ENCODE measurements at places on chromosomes 16 and 17. TPM values are rescaled to one million over a fixed set of nuclear protein-coding genes. Genes with fewer than 3 reads are reported as not detected.
A peak's percentile ranks its signal among the peaks of the same experiment; 100 is the strongest.

The SMTNL2 gene
- total RNA-seq, result 6.3 TPM

The PRR11 gene
- 44.4 TPM for total RNA-seq

The PRAC2 gene
- total RNA-seq, result not detected

The CNTD1 gene
- total RNA-seq, result 0.22 TPM

The MYH1 gene
- total RNA-seq, result not detected

GRCh38 chr17:45923511-45924268 is 29.3 kb downstream of the MAPT start:
- H3K4me1 ChIP-seq, result no peaks in the 10 kb centered on the region
- H3K27me3 ChIP-seq, result no peaks in the 10 kb centered on the region
- peak; percentile 13 for DNase-seq
- no peaks in the 10 kb centered on the region for H3K36me3 ChIP-seq
- H3K27ac ChIP-seq, result no peak overlapping the region

GRCh38 chr16:79573884-79574283 is 26.7 kb downstream of the MAF start:
- no peak overlapping the region for H3K4me3 ChIP-seq
- peaks cover 9% of the 10 kb centered on the region for H3K4me1 ChIP-seq
- no peak for DNase-seq
- H3K27ac ChIP-seq, result no peak overlapping the region
- H3K27me3 ChIP-seq, result no peaks in the 10 kb centered on the region

DNA sequence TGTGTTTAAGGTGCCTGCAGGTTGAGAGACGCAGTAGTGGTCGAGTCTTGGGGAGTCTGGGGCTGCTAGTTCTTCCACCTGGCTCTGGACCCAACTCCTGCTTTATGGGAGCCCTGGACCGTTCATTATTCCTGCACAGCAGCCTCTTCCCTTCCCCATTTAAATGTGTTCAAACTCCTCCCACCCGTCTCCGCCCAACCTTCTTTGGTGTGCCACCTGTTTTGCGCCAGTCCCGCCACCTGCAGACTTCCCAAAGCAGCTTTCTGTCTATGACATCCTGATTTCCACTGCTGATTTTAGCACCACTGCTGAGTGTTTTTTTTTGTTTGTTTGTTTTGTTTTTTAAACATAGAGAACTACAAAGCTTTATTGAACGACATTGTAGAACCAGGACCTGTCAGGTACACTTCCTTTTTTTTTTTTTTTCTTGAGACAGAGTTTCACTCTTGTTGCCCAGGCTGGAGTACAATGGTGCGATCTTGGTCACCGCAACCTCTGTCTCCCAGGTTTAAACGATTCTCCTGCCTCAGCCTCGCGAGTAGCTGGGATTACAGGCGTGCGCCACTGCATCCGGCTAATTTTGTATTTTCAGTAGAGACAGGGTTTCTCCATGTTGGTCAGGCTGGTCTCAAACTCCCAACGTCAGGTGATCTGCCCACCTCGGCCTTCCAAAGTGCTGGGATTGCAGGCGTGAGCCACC is 12.8 kb downstream of the ADORA2B start:
- no peaks in the 10 kb centered on the region for H3K36me3 ChIP-seq
- H3K27ac ChIP-seq, result no peak overlapping the region
- DNase-seq, result no peak

GRCh38 chr16:74740795-74741304 is 33.8 kb downstream of the FA2H start:
- no peaks in the 10 kb centered on the region for H3K27me3 ChIP-seq
- H3K36me3 ChIP-seq, result no peaks in the 10 kb centered on the region
- DNase-seq, result no peak
- no peak overlapping the region for H3K4me3 ChIP-seq

GRCh38 chr16:71460941-71461340 is 1.1 kb downstream of the ZNF23 start:
- no peaks in the 10 kb centered on the region for H3K27me3 ChIP-seq
- no peaks in the 10 kb centered on the region for H3K4me1 ChIP-seq
- DNase-seq, result no peak
- peak overlapping the region; percentile 90 for H3K4me3 ChIP-seq
- H3K36me3 ChIP-seq, result no peaks in the 10 kb centered on the region
- no peak overlapping the region for H3K27ac ChIP-seq

GRCh38 chr16:87822108-87822970 is 47.0 kb downstream of the SLC7A5 start:
- no peaks in the 10 kb centered on the region for H3K4me1 ChIP-seq
- peaks cover 18% of the 10 kb centered on the region for H3K27me3 ChIP-seq
- H3K4me3 ChIP-seq, result no peak overlapping the region
- H3K36me3 ChIP-seq, result no peaks in the 10 kb centered on the region

- H3K4me3 ChIP-seq, result no peak overlapping the region
- DNase-seq, result no peak
- no peaks in the 10 kb centered on the region for H3K4me1 ChIP-seq
These were observed 506.8 kb upstream of the SOX9 start for GRCh38 chr17:71613996-71614395.

- no peak overlapping the region for H3K27ac ChIP-seq
- no peak for DNase-seq
- H3K4me1 ChIP-seq, result no peaks in the 10 kb centered on the region
- no peaks in the 10 kb centered on the region for H3K27me3 ChIP-seq
- H3K36me3 ChIP-seq, result no peaks in the 10 kb centered on the region
These were observed 309.0 kb downstream of the CDH13 start for GRCh38 chr16:82935766-82936165.

DNA sequence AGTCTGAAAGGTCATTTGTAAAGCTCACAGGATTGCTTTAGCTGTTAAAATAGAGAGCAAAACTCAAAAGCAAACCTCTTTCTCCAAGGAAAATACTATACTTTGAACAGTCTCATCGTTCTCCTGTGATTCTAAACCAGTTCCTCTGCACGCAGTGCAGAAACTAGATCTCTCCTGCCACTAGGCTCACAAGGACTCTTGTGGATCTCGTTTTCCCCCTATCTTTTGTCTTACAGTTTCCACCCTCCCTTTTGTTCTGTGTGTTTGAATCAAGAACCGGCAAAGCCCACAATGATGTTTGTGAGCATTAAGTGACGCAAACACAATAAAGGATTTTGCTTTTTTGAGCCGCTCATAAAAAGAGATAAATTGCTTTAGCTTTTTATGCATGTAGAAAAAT is 1103.5 kb upstream of the RBFOX1 start:
- H3K27ac ChIP-seq, result no peak overlapping the region
- H3K27me3 ChIP-seq, result no peaks in the 10 kb centered on the region
- H3K36me3 ChIP-seq, result no peaks in the 10 kb centered on the region
- H3K4me3 ChIP-seq, result no peak overlapping the region
- H3K4me1 ChIP-seq, result no peaks in the 10 kb centered on the region

DNA sequence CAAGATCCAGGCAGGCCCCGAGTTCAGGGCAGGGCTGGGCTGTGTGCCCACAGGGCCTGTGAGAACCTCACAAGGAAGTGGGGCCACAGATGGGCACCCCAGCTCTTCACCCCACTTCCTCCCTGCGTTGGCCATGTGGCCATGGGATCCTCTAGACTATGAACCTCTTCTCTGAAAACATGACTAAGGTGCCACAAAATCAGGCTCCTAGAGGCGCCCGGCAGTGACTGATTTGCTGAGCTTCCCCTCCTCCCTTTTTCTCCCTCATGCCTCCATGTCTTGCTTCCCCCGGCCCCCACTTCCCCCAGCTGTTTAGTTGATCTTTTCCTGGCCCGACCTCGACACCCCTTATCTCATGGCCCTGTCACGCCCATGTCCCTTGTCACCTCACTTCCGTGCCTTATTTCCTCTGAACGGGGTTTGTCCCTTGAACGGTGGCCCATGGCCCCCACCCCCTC is 87.1 kb downstream of the KCNJ12 start:
- DNase-seq, result no peak
- H3K27ac ChIP-seq, result no peak overlapping the region
- peaks cover 34% of the 10 kb centered on the region for H3K4me1 ChIP-seq

- H3K27ac ChIP-seq, result no peak overlapping the region
- DNase-seq, result no peak
These were observed 36.9 kb downstream of the LGALS9 start for GRCh38 chr17:27667656-27668487.

GRCh38 chr16:88653596-88654362 is 2.9 kb upstream of the CYBA start:
- peaks cover 6% of the 10 kb centered on the region for H3K36me3 ChIP-seq
- no peak for DNase-seq
- peaks cover 27% of the 10 kb centered on the region for H3K4me1 ChIP-seq

- no peaks in the 10 kb centered on the region for H3K27me3 ChIP-seq
- H3K27ac ChIP-seq, result peak overlapping the region; percentile 91
- H3K4me1 ChIP-seq, result no peaks in the 10 kb centered on the region
- H3K4me3 ChIP-seq, result no peak overlapping the region
- no peak for DNase-seq
- H3K36me3 ChIP-seq, result no peaks in the 10 kb centered on the region
These were observed 9.7 kb upstream of the BAHCC1 start for GRCh38 chr17:81385320-81386111.

- no peak within 1 kb of the TSS for H3K27ac ChIP-seq
- H3K4me1 ChIP-seq, result peaks cover 3% of the 10 kb centered on the region
- no peak for DNase-seq
- no peaks in the 10 kb centered on the region for H3K36me3 ChIP-seq
These were observed at the start of gene SPIRE2 for GRCh38 chr16:89828199-89828869. TSS of gene SPIRE2 (plus strand) at chr16:89828475. CDS start at chr16:89828551, 76 bp downstream.

DNA sequence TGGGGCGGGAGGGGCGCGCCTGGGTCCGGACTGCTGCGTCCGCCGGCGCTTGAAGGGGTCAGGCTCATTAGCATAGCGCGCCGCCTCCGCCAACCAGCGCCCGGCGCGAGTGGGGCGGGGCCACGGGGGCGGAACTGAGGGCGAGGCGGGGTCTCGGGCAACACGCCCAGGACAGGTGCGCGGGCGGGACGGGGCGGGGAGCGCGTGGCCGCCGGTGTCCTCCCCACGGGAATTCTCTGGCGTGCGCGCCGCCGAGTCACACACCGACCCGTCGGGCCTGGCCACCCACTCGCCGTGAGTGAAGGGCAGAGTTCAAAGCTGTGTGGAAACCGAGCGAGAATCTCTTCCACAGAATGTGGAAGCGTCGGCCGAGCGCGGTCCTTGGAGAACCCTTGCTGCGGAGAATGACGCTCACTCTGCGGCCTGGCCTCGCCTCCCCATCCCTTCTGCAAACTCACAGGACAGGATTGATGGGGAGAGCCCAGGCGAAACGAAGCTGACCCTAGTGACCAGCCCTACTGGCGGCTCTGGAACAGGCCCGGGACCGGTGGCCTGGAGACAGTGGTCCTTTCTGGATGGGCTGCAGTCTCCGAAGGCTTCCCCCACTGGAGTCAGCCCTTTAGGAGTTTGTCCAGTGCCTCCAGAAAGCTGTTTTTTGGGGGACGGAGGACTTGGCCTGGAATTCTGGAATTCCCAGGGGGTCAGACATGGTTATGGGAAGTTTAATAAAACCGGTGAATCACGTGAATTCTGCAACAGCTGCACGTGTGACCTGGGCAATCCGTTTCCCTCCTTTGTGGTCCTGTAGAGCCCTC is at the start of gene SNAI3:
Gene SNAI3 (minus strand): TSS at position 69 of the 815 bp plus-strand sequence. CDS start 101 bp downstream, outside the sequence.
- peak; percentile 44 for DNase-seq
- H3K36me3 ChIP-seq, result no peaks in the 10 kb centered on the region
- H3K27me3 ChIP-seq, result no peaks in the 10 kb centered on the region
- H3K4me1 ChIP-seq, result no peaks in the 10 kb centered on the region
- peak within 1 kb of the TSS; percentile 20 for H3K27ac ChIP-seq

DNA sequence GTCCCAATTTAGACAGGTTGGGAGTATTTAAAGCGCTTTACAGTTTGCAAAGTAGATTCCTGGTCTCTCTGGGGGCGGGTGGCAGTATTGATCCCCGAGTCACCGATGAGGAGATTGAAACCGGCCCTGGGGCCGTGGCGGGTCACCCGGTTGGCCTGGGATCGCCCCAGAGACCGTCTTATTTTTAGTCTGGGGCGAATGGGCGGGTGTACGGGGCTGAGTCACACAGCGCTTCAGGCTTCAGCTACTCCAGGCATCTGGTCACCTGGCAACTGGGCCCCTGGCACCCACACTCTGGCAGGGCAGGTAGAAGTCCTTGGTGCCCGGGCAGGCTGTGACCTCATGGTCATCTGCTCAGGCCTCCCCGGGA is 669 bp downstream of the MIEF2 start:
- H3K27ac ChIP-seq, result peak overlapping the region; percentile 91
- H3K27me3 ChIP-seq, result no peaks in the 10 kb centered on the region
- H3K4me1 ChIP-seq, result peaks cover 36% of the 10 kb centered on the region
- no peak for DNase-seq
- H3K4me3 ChIP-seq, result peak overlapping the region; percentile 74

- no peaks in the 10 kb centered on the region for H3K4me1 ChIP-seq
- H3K27me3 ChIP-seq, result no peaks in the 10 kb centered on the region
- no peaks in the 10 kb centered on the region for H3K36me3 ChIP-seq
- H3K27ac ChIP-seq, result no peak overlapping the region
- no peak overlapping the region for H3K4me3 ChIP-seq
- no peak for DNase-seq
These were observed 122.6 kb upstream of the FOXF1 start for GRCh38 chr16:86387468-86388440.

- no peak overlapping the region for H3K4me3 ChIP-seq
- no peaks in the 10 kb centered on the region for H3K4me1 ChIP-seq
- H3K27ac ChIP-seq, result no peak overlapping the region
These were observed 207.7 kb downstream of the HS3ST3A1 start for GRCh38 chr17:13393841-13394710.

DNA sequence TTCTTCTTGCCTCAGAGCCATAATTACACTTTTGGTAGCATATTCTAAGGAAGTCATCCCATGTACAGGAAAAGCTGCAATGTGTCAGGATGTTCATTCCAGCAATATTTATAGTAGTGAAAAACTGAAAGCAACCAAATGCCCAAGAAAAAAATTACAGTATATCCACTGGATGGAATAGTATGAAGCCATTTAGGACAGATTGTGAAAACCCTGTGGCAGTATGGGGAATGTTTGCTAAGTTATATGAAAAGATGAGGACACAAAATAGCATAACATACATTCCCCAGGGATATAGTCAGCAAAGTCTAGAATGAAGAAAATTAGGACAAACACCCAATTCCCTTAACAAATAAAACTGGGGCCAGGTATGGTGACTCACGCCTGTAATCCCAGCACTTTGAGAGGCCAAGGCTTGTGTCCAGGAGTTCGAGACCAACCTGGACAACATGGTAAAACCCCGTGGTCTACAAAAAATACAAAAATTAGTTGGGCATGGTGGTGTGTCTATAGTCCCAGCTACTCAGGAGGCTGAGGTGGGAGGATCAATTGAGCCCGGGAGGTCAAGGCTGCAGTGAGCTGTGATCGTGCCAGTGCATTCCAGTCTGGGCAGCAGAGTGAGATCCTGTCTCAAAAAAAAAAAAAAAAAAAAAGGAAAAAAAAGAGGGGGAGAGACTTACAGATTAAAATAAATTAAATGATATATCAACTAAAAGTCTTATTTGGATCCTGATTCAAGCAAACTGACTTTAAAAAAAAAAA is 2.3 kb downstream of the LRRC3C start:
- H3K27me3 ChIP-seq, result no peaks in the 10 kb centered on the region
- peaks cover 30% of the 10 kb centered on the region for H3K4me1 ChIP-seq
- no peak for DNase-seq
- no peak overlapping the region for H3K4me3 ChIP-seq

DNA sequence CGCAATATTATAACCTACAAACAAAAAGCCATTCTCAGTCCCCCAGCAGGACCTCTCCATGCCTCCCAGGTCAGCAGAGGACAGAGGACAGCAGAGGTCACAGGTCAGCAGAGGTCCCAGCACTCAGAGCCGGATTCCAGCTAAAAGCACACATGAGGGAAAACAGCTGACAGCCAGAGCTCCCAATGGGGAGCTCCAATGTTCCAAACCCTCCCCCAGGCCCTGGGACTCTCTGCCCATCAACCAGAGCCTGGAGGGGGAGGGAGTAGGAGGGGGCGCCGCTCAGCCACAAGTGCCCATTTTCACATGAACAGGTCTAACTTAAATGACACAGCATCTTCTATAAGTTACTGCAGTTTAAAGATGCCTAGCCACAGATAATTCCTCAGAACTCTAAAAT is 77.5 kb downstream of the ANKRD11 start:
- no peak overlapping the region for H3K27ac ChIP-seq
- H3K36me3 ChIP-seq, result no peaks in the 10 kb centered on the region
- no peak for DNase-seq

All from tibial nerve (tissue), 4 donors.